Stimulated activated CD8-positive, alpha-beta memory T cell treated with anti-CD3 and anti-CD28 coated beads, Interleukin-4, amount 100 ng/mL, for 4 hours (primary cell): ENCODE measurements at places on chromosomes 7 and 10.

DNA sequence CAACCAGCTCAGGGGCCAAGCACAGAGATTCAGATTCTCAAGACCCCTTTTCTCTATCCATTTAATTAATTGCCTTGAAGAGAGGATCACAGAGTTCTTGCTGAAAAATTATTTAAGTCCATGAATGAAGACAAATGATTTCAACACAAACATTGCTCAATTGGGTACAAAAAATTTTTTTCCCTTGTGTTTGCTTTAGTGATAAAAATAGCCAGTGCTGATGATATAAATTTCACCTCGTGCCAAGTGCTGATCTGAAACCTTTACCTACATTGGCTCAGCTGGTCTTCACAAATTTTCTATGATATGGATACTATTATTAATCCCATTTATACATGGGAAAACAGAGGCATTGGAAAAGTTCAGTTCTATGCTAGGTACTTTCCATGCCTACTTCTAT, 377.1 kb downstream of the NRG3 start:
- DNase-seq: no peak

GRCh38 chr7:129882531-129882930, 70.2 kb downstream of the UBE2H start:
- DNase-seq: no peak

GRCh38 chr7:20798081-20798693, 11.5 kb upstream of the SP8 start:
- DNase-seq: no peak

- no peak for DNase-seq
These were observed 33.7 kb upstream of the DGKI start for GRCh38 chr7:137880432-137880831.

GRCh38 chr10:70784471-70784870, 706 bp downstream of the TBATA start:
- DNase-seq: no peak

- no peak for DNase-seq
These were observed 70.1 kb upstream of the VWC2 start for GRCh38 chr7:49703337-49703736.

GRCh38 chr7:82443036-82443546, 486 bp downstream of the CACNA2D1 start:
- no peak for DNase-seq

DNA sequence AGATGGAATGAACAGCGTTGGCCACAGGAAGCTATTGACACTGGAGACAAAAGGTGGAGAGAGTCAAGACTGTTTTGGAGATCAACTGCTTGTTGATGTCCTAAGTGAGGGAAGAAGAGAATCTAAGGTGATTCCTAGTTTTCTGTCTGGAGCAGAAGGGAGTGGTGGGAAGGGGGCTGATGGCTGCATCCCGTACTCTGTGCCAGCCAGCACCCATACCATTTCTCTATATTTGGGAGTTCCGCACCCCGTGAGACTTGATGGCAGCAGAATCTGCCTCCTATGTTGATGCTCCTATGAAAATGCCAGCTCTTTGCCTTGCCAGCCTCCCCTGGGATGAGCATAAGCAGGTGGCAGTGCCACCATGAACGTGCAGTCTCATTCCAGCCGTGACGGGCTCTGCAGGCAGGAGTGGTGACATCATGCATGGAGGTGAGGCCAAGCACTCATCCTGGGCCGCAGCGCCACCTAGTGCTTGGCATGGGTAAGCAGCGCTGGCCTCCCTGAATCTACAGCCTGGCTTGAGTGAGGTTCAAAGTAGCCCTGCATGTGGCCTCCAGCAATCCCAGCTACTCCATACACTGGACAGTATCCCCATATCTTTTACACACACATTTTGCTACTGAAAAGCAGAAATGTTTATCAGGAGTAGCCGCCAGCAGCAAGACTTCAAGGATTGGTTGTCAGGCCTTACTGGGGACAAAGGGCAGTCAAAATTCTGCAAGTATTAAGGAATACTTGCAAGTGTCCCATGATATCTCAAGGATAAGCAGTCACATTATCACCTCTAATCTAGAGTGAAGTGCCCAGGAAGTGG, 43.0 kb downstream of the PODXL start:
- DNase-seq: peak; percentile 60

- no peak for DNase-seq
These were observed 84.8 kb upstream of the AGBL3 start for GRCh38 chr7:134901389-134902020.

GRCh38 chr10:89921403-89921802, 220.0 kb downstream of the KIF20B start:
- DNase-seq: no peak

DNA sequence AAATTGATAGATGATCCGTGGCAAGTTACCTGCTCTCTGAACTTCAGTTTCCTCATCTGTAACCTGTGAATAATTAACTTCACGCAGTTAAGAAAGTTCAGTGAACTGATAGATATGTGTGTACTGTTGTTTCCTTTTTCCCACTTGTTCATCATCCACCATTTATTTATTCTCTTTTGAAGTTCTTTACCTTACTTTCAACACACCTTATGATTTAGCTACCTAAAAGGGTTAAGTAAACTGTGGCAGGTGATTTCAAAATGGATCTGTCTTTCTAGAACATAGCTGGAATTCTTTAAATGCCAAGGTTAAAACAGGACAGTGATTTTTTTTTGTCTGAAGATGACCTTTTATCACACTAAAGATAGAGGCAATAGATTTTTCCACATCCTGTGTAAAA, 27.4 kb upstream of the MALRD1 start:
- DNase-seq: no peak

GRCh38 chr10:17749890-17750289, 2.1 kb upstream of the TMEM236 start:
- no peak for DNase-seq

DNA sequence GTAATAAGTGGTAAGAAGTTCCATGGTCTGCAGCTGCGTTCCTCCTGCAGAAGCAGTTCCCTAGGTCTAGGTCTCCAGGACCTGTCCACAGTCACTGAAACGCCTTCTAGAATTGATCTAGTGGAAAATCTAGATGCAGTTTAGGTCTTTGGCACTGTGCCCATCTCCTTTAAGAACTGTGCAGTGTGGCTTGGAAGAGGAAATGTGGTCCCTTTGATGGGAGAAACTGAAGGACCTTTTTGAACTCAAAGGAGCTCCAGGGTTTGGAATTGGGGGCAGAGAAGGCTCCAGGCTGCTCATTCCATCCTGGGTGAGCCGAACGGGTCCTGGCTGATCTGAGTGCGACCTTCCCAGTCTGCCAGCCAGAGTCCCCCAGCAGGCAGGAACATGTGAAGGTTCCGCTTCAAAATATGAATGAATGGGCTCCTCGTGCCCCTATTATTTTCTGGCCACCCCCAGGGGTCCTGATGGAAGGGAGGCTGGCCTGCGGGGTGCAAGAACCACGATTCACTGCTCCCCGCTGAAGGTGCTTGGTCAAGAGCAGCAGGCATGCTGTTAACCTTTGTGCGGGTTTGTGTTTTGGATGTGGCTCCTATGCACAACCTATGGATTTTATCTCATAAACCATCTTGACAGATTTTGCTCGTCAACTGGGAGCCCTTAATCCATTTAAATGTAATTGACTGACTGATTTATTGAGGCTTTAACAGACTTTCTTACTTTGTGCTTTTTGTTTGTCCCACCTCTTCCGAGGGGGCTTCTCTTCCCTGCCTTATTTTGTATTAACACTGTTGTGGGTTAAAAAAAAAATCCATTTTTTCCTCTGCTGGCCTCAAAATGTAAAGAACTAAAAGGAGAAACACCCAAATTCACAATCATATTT, 36.7 kb downstream of the ZNF467 start:
- DNase-seq: no peak

DNA sequence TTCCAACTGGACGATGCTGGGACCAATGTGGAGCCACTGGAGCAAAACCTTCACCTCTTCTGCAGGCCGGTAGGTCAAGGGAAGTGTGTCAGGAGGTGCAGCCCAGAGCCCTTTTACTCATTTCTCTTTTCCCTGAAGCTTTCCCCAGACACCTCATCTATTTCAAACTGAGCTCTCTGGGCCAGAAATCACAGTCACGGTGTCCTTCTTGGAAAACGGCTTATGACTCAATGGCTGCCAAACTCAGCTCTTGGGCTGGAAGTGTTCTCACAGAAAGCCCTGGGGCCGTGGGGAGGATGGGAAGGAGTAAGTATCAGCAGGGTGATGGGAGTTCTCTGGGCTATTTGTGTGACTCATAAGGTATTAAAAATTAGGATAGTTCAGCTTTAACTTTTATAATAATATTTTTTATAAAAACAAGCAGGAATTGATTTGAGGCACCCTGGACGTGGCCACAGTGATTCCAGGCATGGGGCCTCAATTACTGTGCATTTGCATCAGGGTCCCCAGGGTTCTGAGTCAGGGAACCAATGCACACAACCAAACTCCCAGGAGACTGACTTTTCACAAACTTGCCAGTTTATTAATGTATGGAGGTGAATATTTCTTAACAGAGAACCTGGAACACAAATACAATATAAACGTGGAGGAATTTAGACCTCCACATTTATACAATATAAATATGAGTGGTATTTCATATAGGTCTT, 187.4 kb upstream of the TMEM72 start:
- no peak for DNase-seq

DNA sequence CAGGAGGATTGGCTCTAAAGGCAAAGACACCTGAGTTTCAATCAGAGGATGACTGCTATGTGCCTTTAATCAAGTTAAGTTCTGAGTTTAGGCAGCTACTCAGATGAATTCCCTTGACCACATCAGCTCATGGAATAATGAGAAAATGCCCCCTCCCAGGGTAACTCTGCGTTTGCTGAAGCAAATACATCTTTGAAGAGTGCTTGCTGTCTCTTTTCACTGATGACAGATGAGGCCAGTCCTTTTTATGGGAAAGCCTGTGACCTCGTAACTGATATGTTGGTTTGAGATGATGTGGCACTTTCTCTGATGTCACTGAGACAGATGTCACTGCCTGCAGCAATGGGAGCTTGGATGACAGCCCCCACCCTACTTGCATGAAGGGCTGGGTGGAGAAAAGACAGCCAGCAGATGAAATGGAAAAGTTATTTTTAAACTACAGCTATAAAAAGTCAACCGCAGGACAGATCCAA, 43.7 kb upstream of the DGKI start:
- DNase-seq: no peak

GRCh38 chr7:143849785-143850479, 52.0 kb downstream of the TCAF1 start:
- DNase-seq: no peak

DNA sequence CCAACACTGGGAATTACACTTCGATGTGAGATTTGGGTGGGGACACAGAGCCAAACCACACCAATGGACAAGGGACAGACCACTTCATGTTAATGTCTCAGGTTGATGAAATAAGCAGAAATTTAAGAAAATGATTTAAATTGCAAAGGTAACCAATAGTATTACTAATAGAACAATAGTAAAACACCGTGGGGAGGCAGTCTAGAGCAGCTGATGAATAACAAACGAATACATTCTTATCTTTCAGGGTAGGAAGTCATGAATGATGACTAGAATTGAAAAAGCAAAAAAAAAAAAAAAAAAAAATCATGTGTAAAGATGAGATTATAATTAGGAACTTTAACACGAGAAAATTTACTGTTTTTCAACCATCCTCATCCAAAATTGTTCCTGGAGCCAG, 171.9 kb upstream of the TEX47 start:
- DNase-seq: no peak

DNA sequence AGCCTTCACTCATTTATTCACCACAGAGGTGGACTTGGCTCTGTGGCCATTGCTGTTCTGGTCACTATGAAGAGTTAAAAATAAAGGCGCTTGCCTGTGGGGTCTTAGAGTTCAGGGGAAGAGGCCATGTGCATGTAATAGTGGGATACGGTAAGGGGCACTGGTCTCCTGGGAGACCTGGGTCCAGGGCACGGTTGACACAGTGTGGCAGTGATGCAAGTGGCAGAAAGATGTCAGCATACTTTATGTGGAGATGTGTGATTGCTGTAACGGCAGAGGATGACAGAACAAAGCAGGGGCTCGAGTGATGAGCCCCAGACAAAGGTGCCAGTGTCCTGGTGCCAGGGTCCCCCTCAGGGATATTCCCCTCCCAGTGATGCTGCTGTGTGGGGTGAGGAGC, 8.6 kb downstream of the ZSCAN25 start:
- DNase-seq: no peak

DNA sequence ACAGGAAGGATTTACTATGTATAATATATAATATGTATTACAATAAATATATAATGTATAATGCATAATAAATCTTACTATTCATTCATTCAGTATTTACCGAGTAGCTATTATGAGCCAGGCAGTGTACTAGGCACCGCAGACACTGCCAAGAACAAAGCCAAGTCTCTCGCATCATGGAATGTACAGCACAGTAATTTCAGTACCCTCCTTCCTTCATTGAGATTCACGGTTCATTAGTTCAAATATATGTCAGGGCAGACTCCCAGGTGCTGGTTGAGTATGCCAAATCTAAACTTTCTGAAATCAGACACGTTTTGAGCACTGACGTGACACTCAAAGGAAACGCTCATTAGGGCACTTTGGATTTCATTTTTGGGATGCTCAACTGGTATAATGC, 9.1 kb downstream of the USP6NL start:
- no peak for DNase-seq

DNA sequence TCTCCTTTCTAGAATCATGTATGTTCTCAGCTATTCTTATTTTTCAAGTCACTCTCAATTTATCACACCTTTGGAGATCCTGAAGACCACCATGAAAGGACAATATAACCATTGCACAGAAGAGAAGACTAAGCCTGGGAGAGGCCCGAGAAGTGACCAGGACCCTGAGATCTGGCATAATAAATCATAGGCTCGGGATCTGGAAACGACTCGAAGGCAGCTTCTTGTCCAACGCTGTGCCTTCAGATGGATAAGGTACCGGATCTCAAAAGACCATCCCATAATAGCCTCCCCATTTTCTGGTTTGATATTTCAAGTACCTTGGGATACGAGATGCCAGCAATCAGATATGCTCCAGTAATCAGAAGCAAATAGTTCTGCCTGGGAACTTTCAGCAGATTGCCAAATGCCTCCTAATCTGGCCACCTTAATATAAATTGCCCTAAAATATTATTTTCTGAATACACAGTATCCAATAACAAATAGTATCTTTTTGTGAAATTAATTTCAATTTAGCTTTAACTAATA, 179.2 kb upstream of the ZMIZ1 start:
- DNase-seq: no peak

- no peak for DNase-seq
These were observed 143.2 kb downstream of the SH3PXD2A start for GRCh38 chr10:103712146-103712545.

- no peak for DNase-seq
These were observed 60.8 kb downstream of the CRTAC1 start for GRCh38 chr10:97969538-97970079.

DNA sequence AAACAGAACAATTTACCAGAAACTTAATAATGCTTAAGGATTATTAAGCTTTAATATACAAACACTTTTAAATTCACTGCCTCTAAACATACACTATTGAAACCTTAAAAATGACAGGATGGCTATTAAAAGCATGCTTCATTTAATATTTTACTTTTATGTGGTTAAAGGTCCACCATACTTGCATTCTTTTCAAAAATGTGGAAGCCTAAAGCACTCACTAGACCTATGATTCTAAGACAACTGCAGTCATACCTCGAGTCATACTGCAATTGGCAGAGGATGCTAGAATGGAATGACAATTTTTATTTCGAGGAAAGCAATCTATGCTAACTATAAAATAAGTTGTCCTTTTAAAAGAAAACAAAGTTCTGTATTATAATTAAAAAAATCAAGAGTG, 85.3 kb downstream of the PIP4K2A start:
- DNase-seq: no peak
